GM23338 (cell line): ENCODE measurements at places on chromosomes 3 and 15. TPM values are rescaled to one million over a fixed set of nuclear protein-coding genes. Genes with fewer than 3 reads are reported as not detected.

- no peak for DNase-seq
Observed at GRCh38 chr15:49751191-49751590, 130.3 kb downstream of the DTWD1 start.

DNA sequence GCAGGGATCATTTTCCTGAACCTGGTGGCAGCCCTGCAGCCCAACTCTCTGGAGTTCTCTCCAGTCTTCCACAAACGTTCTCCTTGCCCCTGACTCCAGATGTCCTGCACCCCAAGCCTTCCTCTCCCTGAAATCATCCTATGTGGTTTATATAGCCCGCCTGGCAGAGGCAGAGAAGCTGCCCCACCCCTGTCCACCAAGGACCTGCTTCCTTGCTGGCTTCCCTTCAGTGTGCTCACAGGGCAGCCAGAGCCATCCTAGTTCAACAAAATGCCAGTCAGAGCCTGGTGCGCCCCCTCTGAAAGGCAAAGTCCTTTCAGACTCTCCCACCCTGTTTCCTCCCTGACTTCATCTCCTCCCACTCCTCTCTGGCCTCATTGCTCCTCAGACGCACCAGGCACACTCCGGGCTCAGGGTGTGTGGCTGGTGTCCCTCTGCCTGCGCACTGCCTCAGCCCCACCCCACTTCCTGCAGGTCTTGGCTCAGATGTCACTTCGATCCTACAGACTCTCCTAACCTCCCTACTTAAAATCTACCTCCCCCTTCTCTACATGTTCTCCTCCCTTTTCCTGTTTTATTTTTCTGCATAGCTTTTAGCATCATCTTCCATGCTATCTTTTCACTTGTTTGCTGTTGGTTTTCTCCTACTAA lies 5.9 kb downstream of the KBTBD13 start:
- DNase-seq = peak; percentile 62

DNA sequence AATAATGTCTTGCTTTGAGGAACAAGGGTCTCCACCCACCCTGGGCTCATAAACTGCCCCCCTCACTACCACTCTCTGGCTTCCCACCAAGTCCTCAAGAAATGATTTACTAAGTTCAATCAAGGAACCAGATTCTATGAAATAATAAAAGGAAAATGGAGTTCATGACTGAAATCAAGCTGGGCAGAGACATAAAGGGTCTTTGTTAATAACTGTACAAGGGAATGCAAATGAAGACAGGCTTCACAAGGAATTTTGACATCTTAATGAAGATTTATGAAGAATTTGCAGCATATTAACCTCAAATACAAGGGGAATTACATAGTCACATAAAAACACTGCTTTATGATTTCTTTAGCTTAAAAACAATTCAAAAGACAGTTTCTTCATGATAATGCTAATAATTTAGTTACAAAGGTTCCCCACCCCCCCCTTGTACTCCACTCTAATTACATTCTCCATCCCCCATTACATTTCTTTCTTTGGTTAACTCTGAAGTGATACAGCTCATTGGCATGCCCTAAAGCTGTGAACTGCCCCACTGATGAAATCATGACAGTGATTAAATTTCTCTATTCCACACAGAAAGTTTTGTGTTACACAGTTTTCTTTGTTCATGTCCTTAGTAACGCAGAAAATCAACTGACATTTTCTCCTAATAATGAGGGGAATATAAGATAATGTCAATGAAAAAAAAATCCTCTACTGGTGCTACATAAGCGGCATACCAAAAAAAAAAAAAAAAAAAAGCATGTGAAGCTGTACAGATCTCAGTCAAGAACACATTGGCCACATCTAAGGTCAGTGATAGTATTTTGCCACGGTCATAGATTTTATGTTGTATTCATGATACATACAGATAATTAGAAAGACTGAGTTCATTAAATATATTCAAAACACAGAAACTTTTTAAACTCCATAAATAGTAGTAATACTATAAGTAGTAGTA lies 54.4 kb downstream of the WWTR1 start:
- DNase-seq = no peak

DNA sequence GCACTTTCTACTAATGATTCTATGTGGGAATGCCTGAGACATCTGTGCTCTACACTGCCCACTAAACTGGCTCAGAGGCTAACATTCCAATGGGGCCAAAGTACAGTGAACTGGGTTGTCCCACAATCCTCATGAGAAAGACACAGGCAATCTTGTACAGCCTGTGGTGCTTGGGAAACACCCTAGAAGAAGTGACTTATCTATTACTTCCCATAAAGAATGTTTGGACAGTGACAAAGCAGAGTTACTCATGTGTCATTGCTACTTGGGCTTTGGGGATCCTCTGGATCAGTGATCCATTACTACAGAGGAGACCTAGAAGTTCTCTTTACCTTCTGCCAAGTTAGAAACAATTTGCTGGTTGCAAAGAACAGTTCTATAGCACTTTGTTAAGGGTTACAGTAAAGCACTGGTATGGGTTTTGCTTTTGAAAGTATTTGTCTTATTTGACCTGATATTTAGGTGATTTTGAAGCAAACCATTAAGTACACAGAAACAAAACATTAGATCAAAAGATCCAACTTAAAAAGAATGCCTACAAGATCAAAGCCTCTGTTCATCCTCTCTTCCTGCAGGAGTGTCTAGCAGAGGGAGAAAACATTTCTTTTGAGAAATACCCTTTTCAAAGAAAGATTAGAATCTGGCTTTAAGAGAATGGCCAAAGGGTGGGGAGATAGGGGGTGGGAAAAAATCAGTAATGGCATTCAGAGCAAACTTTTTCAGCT lies 75.8 kb downstream of the CTNNB1 start:
- DNase-seq = no peak

- no peak for DNase-seq
Observed at GRCh38 chr15:77665530-77666295, 33.0 kb upstream of the LINGO1 start.

- DNase-seq = peak; percentile 94
Observed at GRCh38 chr15:73368301-73369136, at the start of gene HCN4. Gene HCN4 (minus strand): TSS chr15:73368958. CDS start chr15:73368270, 688 bp downstream.

DNA sequence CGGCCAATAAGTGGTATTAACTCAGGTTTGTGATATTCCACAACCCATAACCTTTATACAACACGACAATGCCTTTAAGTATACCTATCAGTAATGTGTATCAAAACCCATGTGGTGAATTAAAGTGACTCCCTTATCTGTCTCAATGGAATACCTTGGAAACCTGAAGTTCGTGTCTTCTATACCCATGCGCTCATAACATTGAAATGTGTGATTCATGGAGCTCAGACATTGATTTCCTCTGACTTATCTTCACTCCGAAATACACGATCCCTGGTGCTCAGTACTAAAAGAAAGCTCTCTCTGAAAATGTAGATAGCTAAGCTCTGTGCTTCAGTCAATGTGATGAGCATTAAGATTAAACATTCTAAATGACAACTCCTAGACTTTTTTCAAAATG lies 140.3 kb downstream of the TBC1D5 start:
- DNase-seq = no peak

GRCh38 chr15:101178931-101179330 lies 72.9 kb downstream of the CHSY1 start:
- no peak for DNase-seq

- no peak for DNase-seq
Observed at GRCh38 chr3:61657689-61658088, 96.3 kb downstream of the PTPRG start.

- DNase-seq = no peak
Observed at GRCh38 chr3:121696186-121696585, 35.5 kb upstream of the HCLS1 start.

- DNase-seq = peak; percentile 19
Observed at GRCh38 chr3:15989419-15989818, 185.1 kb upstream of the GALNT15 start.

- DNase-seq = no peak
Observed at GRCh38 chr3:18411541-18411940, 13.6 kb downstream of the SATB1 start.

TM4SF1 gene
- 0.10 TPM in 1 of 2 replicates, not detected in the other for total RNA-seq

GOLGA6L7 gene
- not detected in 2 replicates for total RNA-seq
